ENCODE measurements at places on chromosomes 3 and 15.

DNA sequence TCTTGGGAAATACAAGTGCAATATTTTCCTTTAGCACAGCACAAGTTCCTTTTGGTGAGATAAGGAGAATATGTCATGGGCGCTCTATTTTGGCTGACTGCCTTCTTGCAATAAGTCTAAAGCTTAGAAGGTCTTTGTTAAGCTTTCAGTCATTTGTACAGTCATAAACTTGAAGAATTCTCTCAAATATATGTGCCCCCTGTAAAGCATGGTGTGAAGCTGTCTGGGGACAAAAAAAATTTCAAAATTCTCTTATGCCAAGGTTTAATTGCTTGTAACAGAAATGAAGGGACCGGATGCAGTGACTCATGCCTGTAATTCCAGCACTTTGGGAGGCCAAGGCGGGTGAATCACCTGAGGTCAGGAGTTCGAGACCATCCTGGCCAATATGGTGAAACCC lies 21.7 kb upstream of the ARID3B start:
- no peak for DNase-seq

DNA sequence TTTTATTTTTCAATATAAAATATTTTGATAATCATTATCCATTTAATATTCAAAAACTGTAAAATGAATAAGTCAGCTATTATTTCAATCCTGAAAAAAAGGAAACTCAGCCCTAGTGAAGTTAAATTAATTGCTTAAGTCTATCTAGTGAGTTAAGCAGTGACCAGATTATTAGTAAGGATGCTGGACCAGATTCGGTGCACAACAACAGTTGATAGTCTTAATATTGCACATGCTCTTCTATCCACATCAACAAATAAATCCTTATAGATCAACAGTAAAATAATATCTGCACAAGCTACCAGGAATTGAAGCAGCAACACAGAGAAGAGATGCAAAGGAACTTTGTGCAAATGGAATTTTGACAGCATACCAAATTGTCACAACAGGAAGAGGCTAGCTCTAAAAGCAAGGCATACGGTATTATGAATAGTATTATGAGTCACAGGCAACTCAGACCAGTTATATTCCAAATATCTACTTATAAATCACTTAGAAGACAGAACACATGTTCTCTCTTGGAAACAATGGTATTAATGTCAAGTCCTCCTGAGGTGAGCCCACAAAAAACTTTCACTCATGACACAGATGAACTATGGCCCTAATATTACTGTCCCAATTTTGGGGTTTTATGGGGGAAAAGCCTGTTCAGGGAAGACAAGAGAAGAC lies 24.9 kb downstream of the VPS13C start:
- DNase-seq: no peak

GRCh38 chr3:151581035-151581434 lies 120.2 kb upstream of the IGSF10 start:
- no peak for DNase-seq

DNA sequence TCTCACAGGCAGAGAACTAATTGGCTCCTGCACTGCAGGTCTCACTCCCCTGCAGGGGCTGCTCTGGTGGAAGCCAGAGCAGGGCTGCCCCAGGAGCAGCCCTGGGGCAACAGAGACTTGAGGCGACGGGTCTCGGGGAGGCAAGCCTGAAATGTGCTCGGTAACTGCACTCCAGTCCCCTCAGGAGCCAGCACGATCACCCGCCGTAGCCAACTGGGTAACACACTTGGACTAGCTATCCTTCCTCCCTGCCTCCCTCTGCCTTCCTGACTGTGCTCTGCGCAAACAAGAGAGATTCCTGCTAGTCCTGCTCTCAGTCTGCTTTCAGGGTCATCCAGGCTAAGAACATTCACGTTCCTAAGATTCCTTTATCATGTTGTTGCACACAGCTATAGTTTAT lies 140.7 kb upstream of the NSMCE3 start:
- no peak for DNase-seq

GRCh38 chr15:39438799-39439592 lies 141.9 kb upstream of the THBS1 start:
- no peak for DNase-seq

- DNase-seq: no peak
These were observed 25.8 kb downstream of the GREM1 start for GRCh38 chr15:32743411-32744140.

GRCh38 chr15:72796210-72796514 lies 12.6 kb upstream of the ADPGK start:
- no peak for DNase-seq

GRCh38 chr3:7536921-7537320 lies 676.0 kb downstream of the GRM7 start:
- no peak for DNase-seq

- no peak for DNase-seq
These were observed 257.4 kb downstream of the CGGBP1 start for GRCh38 chr3:87801409-87801808.

GRCh38 chr3:48429317-48429959 lies 448 bp downstream of the PLXNB1 start:
- peak; percentile 47 for DNase-seq

- DNase-seq: no peak
These were observed 25.0 kb downstream of the CEP70 start for GRCh38 chr3:138569090-138569489.

- no peak for DNase-seq
These were observed 65.3 kb downstream of the MOBP start for GRCh38 chr3:39532777-39533176.

DNA sequence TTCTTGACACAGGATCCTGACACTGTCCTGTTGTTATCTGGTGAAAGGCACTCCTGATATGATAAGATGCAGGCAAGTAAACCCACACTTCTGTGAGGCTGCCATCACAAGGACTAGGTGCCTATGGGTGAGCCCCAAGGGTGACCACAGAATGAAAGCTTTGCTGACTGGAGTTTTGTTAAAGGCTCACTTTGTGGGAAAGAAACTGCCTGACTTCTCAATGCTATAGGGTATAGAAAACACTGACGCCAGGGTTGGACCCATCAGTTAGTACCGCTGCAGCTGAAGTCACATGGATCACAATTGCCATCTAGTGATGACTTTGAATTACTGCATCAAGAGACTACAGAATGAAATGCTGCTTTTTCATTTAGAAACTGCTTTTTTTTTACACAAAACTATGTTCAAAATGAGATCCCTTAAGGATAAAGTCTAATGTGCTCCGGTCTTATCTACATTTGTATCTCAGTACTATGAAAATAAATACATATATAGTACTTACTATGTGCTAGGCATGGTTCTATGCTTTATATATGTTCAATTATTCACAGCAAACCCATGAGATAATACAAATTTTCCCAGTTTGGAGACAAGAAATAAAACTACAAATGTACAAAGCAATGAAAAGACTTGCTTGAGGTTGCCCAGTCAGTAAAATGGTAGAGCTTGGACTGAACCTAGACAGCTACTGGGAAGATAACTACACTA lies 64.2 kb upstream of the CMSS1 start:
- no peak for DNase-seq

DNA sequence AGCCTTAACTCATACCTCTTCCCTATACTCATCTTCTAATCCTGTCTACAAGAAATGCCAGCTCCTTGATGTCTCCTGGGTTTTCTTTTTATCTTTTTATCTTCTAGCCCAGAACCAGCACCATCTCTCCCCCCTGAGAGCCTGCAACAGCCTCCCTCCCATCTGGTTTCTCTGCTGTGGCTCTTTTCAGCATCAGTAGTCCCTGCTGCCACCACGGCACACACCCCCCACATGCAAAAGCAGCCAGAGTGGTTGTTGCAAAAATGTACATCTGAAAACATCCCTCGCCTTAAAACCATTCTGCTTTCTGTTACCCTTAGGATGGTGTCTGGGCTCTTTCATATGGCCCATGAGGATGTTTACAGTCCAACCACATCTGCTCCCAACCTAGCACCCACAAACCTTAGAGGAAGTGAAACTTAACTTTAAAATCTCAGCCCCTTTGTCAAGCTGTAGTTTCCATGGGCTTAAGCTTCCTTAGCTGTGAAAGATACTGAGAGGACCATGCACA lies 775 bp downstream of the TTC21A start:
- no peak for DNase-seq

GRCh38 chr3:126685493-126685892 lies 18.5 kb upstream of the CHCHD6 start:
- no peak for DNase-seq

GRCh38 chr3:156600834-156601233 lies 45.9 kb upstream of the SSR3 start:
- no peak for DNase-seq

DNA sequence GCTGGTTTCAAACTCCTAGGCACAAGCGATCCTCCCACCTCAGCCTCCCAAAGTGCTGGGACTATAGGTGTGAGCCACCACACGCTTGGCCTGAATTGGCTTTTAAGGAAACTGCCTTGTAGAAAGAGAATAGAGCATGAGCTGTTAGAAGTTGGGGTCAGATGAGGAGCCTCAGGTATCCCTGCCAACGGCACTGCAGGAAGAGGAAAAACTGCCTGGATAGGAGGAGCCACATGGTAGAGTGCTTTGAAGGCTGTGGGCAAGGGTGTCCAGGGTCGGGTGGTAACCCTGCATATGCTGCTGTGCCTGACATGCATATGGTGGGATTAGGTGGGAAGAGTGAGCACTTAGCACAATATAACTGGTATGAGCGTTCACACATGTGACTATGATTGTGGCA lies 55.0 kb downstream of the BSN start:
- no peak for DNase-seq

- no peak for DNase-seq
These were observed 105.3 kb downstream of the CTNNB1 start for GRCh38 chr3:41304593-41304992.

DNA sequence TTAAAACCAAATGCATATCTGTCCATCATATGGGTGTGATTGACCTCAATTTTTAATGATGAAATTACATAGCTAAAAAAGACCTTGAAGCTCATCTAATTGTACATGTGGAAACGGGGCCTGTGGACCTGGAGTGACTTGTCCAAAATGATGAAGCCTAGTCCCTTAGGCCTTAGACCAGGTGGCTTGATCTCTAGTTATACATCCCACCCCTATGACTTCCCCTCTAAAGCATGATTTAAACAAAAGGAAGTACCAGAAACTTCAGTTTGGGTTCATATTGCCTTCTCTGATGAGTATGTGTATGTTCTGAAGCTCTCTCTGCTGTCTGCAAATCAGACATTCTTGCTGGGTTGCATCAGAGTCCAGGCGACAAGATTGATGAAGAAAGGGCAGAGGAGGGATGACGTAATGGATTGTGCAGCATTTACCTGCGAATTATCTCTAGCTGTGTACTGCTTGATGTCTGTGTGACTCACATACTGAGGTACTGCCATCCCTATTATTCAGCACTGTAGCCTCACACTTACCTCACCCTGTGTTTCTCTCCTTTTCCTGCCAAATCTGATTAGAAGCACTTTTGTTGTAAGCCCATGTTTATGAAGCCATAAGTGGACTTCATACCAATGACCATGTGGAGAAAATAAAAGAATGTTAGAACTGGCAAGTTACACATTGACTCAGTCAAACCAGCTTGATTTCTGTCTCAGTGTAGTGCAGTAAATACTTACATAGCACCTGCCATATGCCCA lies 111.5 kb downstream of the FILIP1L start:
- no peak for DNase-seq

DNA sequence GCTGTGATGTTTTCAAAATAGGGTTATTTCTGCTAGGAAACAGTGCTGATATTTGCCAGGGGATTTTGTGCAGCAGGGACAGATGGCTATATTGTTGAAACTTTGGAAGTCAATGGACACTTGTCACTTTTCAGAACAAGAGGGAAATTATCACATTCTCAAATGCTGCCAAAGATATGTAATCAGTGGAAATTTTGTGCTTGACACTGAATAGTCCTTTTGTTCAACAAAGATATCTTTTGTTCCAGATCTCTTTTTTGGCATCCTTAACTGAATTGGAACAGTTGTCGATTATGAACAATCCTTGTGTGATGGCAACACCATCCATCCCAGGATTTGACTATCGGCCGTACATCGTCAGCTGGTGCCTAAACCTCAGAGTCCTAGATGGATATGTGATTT lies 7.8 kb downstream of the CEP97 start:
- no peak for DNase-seq

DNA sequence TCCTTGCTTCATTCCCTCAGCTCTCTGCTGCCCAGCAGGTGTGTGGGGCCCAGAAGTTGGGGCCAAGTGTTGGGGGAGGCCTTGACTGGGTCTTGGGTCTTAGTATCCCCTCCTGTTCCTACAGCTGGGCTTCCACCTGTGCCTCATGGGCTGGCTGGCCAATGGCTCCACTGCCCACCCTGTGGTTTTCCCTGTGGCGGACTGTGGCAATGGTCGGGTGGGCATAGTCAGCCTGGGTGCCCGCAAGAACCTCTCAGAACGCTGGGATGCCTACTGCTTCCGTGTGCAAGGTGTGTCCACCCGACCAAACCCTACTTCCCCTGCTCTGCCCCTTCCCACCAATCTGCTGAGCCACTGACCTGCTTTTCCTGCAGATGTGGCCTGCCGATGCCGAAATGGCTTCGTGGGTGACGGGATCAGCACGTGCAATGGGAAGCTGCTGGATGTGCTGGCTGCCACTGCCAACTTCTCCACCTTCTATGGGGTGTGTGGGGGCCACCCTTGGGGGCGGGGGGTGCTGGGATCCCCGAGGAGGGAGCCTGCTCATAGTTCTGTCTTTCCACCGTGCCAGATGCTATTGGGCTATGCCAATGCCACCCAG lies 10.9 kb downstream of the NT5DC2 start:
- DNase-seq: no peak

DNA sequence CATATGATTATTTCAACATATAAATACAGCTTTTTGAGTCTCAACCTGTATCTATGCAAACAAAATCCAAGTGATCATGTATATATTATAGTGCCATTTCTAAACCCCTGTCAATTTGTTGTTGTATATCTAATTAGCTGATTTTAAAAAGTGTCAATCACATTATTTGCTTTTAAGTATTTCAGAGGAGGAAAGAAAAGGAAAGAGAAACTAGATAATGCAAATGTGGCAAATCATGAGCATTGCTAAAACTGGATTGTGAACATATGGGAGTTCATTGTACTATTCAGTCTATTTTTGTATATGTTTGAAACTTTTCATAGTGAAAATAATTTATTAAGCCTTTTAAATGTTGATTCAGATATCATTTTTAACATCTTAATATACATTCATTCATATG lies 190.7 kb downstream of the ZIC4 start:
- DNase-seq: no peak

DNA sequence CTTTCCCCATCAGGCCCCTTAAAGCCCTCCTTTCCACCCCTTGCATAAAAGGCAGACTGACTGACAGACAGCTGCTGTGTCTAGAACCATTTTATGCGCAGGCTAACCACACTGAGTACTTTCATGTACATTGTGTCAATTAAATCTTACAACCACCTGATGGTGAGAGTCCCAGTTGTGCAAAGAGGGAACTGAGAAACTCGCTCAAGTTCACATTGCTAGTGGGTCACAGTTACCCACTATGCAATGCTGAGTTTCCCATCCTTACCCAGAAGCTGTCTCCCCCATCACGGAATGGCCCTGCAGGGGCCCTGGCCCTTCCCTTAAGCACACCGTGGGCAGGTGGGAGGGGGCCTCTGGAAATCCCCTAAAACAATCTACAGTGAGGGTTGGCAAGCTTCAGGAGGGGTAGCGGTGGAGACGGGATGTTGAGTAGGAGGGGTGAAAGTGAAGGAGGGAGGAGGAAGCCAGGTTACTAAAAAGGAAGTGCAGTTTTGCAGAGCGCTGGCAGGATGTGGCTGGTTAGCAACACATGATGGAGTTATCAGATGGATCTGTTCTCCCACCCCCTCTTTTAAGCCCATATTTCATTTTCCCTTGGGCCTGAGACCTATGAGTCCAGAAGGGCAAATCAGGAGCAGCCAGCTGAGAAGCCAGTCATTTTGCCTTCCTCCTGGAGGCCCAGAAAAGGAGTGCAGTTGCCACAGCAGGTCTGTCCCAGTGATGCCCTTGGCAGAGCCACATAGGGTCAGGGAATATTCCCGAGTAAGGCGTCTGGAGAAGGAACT lies 30.0 kb downstream of the STARD5 start:
- DNase-seq: peak; percentile 72
